ENCODE measurements at places on chromosomes 2 and 18.

DNA sequence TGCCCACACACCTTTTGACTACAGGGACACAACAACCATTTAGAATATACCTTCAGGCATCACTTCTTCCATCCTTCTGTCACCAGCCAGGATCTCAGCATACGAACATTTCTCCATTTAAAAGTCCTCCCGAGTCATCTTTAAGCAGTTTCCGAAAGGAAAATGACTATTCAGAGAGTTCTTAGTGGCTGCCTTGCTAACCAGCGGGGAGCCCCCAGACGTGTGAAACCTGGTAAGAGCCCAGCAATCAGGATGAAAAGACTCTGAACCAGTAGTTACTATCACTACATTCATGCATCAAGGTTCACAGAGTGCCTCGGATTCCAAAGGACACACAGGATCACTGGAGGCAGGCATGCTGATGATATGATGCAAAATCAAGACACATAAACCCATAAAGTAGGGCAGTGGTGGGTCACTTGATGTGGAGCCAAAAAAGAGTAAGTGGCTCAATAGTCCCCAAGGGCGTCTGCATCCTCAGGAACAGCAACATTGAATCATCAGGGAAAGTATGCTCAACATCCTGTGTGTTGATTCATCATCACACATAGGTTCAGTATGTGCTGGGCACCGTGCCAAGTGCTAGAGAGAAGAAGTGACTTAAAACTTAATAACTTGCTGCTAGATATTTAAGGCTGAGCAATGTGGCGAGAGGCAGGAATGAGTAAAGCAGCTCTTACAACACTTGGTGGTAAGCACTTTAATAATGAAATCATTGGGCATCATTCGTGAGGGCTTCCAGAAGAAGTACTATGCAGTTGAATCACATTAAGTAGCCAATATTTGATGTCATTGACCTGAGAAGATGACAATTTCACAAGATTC is 4.4 kb downstream of the CCL20 start:
- no peak for DNase-seq

- DNase-seq = no peak
These were observed 53.8 kb downstream of the LRPPRC start for GRCh38 chr2:43941966-43942365.

DNA sequence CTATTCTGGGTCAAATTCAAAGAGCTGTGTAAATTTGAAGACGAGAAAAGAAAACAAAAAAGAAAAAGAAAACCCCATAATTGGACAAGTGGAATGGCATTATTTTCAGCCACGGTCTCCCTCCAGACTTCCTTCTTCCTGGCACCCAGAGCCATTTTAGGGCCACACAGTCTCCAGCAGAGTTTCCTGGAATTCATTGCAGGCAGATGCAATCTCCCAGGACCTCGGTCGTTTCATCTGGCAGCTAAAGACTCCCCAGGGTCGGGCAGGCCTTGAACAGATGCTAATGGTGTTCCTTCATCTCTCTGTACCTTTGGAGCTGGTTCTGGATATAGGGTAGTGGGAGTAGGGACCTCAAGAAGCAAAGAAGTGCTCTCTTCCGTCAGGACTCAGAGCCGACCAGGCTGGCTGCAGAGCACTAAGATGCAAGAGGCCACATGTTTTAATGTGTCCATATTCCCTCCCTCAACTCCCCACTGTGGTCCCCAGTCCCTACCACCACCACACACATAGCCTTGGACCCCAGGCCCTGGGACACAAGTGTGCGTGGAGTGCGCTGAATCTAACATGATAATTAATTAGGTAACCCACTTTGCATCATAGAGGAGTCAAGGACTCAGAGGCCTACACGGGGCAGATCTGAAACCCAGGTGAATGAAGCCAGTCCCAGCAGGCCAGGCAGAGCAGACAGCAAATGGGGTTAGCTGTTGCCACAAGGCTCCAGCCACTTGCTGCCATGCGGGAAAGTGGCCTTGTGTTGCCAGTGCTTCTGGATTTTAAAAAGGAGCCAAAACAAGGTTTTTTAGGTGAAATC is 109.3 kb upstream of the ATL2 start:
- no peak for DNase-seq

- no peak for DNase-seq
These were observed 590.2 kb downstream of the ARHGAP15 start for GRCh38 chr2:143719406-143719805.

DNA sequence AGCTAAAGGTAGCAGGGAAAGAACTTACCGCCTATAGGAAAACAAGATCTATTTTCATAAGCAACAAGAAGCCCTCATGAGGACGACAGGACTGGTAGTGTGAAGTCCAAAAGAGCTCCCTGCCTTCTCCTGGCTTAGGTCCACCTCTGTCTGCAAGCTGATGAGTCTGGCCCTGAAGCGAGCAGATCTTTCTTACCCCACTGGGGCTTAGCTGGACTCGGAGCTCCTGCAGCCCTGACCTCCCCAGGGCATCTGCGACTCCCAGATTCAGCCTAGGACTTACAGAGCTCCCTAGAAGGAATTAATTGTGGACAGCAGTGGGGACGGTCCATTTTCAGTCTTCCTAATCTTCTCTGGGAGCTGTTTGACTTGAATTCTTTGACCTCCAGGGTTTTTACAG is 53.7 kb downstream of the MCFD2 start:
- DNase-seq = no peak

Measured in NCI-H524 treated with DMSO at 0.1 percent for 48 hours (cell line).